ENCODE measurements at places on chromosomes 4 and X. TPM values are rescaled to one million over a fixed set of nuclear protein-coding genes. Genes with fewer than 3 reads are reported as not detected.
A peak's percentile ranks its signal among the peaks of the same experiment; 100 is the strongest.

Gene PLA2G12A
- total RNA-seq: 47.3 TPM

Gene PNMA6F
- total RNA-seq: not detected

Gene MAGEA2
- total RNA-seq: 0.22 TPM

Gene TCEAL3
- 10.3 TPM for total RNA-seq

Gene AMER1
- 5.5 TPM for total RNA-seq

Gene TRPC5OS
- not detected for total RNA-seq

Gene RPS6KA6
- total RNA-seq: 10.5 TPM

Gene CPZ
- total RNA-seq: 36.4 TPM

- H3K4me3 ChIP-seq: no peak overlapping the region
- H3K27me3 ChIP-seq: no peaks in the 10 kb centered on the region
- H3K27ac ChIP-seq: no peak overlapping the region
- no peak for DNase-seq
Measured at GRCh38 chr4:52421811-52422213, 237.3 kb downstream of the USP46 start.

DNA sequence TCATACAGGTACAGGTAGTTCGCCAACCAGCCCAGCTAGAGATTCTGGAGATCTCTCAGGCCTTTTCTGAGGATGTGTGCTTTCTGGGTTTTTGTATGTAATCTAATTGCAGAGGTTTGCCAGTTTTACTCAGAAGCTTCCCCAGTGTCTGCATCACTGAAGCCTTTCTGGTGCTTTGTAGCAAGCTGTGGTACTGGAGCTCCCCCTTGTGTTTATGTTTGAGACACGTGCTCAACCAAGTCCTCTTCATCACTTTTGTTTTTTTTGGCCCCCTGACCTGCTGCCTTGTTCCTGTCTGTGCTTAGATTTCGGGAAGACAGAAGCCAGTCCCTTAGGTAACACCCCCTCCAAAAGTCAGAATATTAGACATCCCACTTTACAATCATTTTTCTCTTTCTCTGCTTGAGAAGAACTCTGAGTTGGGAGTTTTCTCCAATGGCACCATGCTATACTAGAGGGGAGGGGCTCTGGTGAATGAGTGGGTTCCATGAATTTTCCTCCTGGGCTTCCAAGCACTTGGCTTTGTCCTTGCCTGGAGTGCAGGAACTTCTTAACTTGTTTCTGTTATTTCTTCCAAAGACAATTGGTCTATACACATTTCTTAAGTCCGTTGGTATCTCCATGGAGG lies 128.4 kb upstream of the TBC1D9 start:
- no peaks in the 10 kb centered on the region for H3K36me3 ChIP-seq
- H3K4me3 ChIP-seq: no peak overlapping the region
- H3K27me3 ChIP-seq: no peaks in the 10 kb centered on the region
- peak; percentile 80 for DNase-seq
- H3K27ac ChIP-seq: no peak overlapping the region

DNA sequence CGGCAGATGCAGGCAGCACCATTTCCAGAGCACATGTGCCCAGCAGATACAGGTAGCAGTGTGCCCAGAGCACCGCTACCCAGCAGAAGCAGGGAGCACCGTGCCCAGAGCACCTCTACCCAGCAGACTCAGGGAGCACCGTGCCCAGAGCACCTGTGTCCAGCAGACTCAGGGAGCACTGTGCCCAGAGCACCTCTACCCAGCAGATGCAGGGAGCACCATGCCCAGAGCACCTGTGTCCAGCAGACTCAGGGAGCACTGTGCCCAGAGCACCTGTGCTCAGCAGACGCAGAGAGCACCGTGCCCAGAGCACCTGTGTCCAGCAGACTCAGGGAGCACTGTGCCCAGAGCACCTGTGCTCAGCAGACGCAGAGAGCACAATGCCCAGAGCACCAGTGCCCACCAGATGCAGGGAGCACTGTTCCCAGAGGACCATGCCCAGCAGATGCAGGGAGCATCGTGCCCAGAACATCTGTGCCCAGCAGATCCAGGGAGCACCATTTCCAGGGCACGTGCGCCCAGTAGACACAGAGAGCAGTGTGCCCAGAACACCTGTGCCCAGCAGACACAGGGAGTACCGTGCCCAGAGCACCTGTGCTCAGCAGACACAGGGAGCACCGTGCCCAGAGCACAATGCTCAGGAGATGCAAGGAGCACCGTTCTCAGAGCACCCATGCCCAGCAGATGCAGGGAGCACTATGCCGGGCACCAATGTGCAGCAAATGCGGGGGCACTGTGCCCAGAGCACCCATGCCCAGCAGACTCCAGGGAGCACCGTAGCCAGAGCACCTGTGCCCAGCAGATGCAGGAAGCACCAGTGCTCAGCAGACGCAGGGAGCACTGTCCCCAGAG lies 236.4 kb downstream of the DHRSX start:
- no peak overlapping the region for H3K4me3 ChIP-seq
- DNase-seq: no peak
- no peaks in the 10 kb centered on the region for H3K27me3 ChIP-seq
- peaks cover 29% of the 10 kb centered on the region for H3K36me3 ChIP-seq
- H3K27ac ChIP-seq: no peak overlapping the region

DNA sequence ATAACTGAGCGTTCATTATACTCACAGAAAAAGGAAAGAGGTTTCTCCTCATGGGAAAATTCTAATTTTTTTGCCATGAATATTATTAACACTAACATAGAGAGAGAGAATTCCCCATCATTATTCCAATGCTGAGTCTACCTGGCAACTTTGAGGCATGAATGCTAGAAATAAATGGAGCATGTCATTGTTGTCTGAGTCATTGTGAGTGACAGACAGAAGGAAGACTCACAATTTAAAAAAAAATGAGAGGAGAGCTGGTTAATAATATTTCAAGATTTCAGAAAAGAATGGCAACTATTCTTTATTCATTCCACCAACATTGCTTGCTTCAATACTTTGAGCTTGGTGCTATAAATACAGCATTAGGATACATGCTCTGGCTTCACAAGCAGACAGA lies 170.4 kb upstream of the HS3ST1 start:
- no peak overlapping the region for H3K4me3 ChIP-seq
- no peaks in the 10 kb centered on the region for H3K27me3 ChIP-seq
- H3K27ac ChIP-seq: no peak overlapping the region
- DNase-seq: no peak

- no peak overlapping the region for H3K27ac ChIP-seq
- no peaks in the 10 kb centered on the region for H3K36me3 ChIP-seq
Measured at GRCh38 chr4:119748853-119749252, 120.2 kb upstream of the PDE5A start.

DNA sequence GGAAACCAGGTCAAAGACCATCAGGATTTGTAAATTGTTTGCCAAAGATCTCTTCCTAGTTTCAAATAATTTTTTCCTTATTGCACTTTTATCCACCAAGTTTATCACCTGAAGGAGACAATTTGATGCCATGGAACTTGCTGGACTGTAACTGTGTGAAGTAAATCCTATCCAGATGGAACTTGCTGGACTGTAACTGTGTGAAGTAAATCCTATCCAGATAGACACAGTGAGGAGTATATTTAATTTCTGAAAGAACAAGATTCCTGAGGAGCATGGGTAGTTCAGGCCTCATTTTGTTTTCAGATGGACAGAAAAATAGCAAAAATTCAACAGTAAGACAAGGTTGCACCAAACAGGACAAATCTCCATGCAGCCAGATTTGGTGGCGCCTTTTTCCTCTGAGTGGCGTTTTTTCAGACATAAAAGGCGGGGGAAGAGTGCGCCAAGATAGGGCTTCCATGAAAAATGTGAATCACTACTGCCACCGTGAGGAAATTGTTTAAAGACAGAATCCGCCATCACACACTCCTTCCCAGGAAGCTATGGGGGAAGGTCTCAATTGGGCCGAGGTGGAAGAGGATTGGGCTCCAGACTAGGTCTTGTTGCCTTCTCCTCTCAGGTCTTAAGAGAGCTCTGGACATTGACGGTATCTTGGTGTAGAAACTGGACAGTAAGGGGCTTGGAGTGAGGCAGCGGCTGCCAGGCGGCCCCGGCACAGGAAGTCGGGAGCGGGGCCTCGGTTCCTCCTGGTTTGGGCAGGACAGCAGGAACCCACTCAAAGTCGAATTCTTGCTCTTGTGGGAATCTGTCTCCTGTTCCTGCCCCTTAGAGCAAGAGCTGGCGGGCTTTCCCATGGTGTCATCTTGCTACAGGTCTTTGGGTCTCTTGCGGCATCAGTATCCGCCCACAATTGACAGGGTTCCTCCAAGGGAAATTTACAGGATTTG lies 234.7 kb downstream of the OR13H1 start:
- H3K36me3 ChIP-seq: peaks cover 91% of the 10 kb centered on the region
- no peak overlapping the region for H3K27ac ChIP-seq
- no peak for DNase-seq
- H3K4me3 ChIP-seq: no peak overlapping the region
- H3K4me1 ChIP-seq: no peaks in the 10 kb centered on the region
- H3K27me3 ChIP-seq: no peaks in the 10 kb centered on the region

GRCh38 chrX:133859860-133860259 lies 125.5 kb downstream of the GPC3 start:
- DNase-seq: no peak
- no peaks in the 10 kb centered on the region for H3K4me1 ChIP-seq
- no peaks in the 10 kb centered on the region for H3K36me3 ChIP-seq
- no peak overlapping the region for H3K27ac ChIP-seq
- no peak overlapping the region for H3K4me3 ChIP-seq

DNA sequence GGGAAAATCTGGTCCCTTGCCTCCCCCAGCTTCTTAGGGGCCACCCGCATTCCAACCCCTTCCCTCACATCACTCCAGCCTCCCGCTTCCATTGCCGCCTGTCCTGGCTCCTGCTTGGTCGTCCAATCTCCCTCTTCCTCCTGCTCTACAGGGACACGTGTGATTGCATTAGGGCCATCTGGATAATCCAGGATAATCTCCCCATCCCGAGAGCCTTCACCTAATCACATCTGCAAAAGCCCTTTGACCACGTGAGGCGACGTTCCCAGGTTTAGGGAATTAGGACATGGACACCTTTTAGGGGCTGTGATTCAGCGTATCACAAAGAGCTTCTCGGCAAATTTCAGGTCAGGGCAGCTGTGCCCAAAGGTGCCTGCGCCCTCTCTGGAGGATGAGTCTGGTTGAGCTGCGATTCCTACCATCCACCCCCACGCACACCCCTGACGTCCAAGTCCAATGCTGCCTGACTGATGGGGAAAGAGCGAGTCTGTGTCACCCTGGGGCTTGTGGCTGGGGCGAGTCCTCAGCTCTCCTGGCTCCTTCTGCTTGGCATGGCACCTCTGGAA lies 104.6 kb downstream of the PSAPL1 start:
- no peaks in the 10 kb centered on the region for H3K4me1 ChIP-seq
- H3K27me3 ChIP-seq: no peaks in the 10 kb centered on the region
- H3K36me3 ChIP-seq: no peaks in the 10 kb centered on the region
- DNase-seq: no peak

- H3K4me1 ChIP-seq: peaks cover 6% of the 10 kb centered on the region
- H3K36me3 ChIP-seq: peaks cover 2% of the 10 kb centered on the region
- no peak overlapping the region for H3K27ac ChIP-seq
- peak; percentile 61 for DNase-seq
Measured at GRCh38 chr4:153248641-153249198, 44.5 kb downstream of the TRIM2 start.

DNA sequence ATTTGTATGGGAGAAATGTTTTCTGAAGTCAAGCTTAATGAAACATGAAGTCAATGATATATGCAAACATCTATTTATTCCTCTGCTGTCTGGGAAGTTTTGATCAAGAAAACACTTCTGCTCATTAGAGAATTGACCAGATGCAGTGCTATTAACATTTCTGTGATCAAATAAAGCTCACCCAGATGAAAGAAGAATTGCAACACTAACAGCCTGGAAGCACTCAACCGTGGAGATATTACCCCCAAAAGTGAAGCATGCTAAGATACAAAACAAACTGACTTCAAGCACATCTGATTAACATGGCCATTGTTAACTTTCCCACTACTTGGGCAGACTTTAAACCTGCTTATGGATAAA lies 73.7 kb upstream of the GUCY1A1 start:
- DNase-seq: no peak
- H3K4me1 ChIP-seq: no peaks in the 10 kb centered on the region
- H3K36me3 ChIP-seq: no peaks in the 10 kb centered on the region

DNA sequence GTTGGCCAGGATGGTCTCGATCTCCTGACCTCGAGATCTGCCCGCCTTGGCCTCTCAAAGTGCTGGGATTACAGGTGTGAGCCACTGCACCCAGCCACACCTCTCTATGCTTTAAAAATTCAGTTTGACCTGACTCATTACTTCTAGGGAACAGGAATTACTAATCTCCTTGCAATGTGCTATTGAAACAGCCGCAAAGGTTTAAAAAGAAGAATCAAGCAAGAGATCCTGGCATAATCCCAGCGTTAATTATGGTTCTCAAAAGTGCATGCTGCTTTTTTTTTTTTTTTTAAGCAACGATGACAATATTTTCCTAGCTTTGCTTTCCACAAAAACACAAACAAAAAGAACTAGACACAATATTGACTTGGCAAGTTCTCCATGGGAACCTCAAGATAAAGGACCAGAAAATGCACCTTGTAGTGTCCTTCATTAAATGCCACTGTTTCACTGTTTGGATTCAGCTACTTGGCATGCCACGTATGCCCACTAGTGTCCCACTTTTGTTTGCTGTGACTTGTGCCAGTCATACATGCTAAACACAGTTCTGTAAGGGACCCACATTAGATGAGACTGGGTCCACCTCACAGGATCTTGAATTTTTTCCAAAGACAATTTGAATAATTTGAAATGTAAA lies 112.6 kb upstream of the PPARGC1A start:
- H3K4me1 ChIP-seq: peaks cover 2% of the 10 kb centered on the region
- no peak for DNase-seq
- no peaks in the 10 kb centered on the region for H3K27me3 ChIP-seq
- H3K27ac ChIP-seq: no peak overlapping the region
- H3K4me3 ChIP-seq: no peak overlapping the region
- H3K36me3 ChIP-seq: no peaks in the 10 kb centered on the region

- H3K27ac ChIP-seq: no peak overlapping the region
- no peak for DNase-seq
Measured at GRCh38 chr4:120446051-120446567, 379.5 kb upstream of the MAD2L1 start.

DNA sequence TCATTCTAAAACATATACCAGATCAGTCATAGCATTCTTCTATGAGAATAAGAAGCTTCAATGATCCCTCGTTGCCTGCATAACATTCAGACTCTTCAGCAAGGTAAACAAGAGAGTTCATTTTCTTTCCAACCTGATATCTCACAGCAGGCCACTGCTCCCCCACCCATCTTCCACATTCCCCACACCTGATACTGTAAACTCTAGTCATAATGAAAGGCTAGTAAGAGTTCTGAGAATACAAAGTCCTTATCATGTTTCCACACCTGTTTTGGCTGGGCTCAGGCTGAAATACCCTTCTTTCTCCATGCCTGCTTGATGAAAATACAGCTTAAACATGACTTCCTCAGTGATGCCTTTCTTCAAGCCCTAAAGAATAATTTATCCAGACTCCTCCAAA lies 2.3 kb upstream of the AASDH start:
- no peaks in the 10 kb centered on the region for H3K27me3 ChIP-seq
- no peak for DNase-seq
- H3K4me1 ChIP-seq: no peaks in the 10 kb centered on the region
